ENCODE measurements at places on chromosomes 1 and 21.

DNA sequence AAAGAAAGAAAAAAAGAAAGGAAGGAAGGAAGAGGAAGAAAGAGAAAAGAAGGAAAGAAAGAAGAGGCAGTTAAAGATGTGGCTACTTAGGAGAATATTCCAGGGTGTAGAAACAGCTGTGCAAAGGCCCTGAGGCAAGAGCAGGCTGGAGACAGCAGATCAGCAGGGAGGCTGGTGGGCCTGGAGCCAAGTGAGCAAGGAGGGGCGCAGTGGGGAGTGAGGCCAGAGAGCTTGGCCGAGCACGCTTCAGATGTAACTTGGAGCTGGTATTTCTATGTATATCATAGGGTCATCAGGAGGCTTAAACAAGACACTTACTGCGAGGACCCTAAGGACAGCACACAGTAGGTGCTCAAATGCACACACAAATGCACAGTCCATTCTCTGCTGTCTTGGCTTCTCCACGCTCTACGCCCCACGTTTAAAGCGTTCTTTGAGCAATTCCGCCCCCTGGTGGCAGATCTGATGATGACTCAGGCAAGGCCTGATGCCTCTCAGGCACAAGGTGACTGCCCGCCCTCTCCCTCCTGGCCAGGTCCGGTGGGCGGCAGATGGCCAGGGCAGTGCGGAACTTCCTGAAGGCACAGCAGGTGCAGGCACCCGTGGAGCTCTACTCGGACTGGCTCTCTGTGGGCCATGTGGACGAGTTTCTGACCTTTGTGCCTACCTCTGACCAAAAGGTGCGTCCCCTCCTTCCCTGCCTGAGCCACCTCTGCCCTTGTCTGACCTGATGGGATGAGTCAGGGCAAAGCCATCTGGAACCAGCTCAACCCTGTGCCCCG lies 11.9 kb upstream of the PADI3 start:
- DNase-seq, result peak; percentile 87

DNA sequence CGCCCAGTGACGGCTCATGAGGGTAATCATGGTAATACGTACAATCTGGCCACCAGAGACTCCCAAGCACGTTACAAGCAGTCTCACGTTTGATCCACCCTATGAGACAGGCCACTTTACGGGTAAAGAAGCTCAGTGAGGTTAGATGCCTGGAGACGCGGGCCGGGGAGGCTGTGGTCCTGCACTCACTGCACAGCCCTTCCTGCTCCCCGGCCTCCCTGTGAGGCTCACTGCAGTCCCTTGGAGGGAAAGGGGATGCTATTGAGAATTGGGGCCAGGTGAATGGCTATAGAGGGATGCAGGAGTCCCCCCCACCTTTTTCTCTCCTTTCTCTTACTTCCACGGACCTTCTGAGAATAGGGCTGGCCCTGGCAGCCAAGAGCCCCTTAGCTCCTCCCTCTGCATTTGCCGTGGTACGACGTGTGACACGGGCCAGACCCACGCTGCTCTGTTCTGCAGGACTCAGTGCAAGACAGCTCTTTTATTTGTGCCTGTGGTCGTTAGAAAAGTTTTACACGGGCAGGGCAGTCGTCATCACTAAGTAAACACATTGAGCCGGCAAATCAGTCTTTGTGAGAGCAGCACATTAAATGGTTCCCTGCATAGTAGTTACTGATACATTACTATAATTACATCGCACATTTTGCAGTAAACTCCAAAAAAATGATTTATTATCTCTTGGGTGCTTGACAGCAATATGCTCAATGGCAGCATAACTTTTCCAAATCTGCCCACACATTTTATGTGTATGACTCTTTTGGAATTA lies 18.8 kb downstream of the KIF26B start:
- no peak for DNase-seq

- no peak for DNase-seq
Observed at GRCh38 chr1:40044110-40044509, 3.6 kb downstream of the CAP1 start.

DNA sequence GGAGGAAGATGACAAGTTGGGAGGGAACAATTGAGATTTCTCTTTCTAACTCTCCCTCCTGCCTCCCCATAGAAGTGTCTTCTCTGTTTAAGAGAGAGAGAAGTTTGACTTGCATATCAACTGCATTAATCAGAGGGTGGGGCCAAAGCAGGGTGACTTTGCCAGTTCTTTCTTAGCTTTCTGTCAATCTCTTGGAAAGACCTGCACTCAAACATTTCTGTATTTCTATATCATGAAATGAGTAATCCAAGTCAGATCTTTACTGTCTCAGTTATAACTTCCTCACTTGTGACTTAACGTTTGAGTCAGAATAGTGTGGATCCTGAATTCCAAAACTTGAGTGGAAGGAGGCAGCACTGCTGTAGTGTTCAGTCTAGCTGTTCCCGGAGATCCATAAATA lies 180.8 kb upstream of the KCNK2 start:
- DNase-seq, result no peak

- no peak for DNase-seq
Observed at GRCh38 chr1:2459757-2460156, 16.3 kb upstream of the PLCH2 start.

- no peak for DNase-seq
Observed at GRCh38 chr1:223765036-223765718, 52.8 kb downstream of the CAPN2 start.

GRCh38 chr1:91020486-91020885 lies 1.3 kb downstream of the ZNF644 start:
- DNase-seq, result no peak

GRCh38 chr1:15693371-15693770 lies 9.3 kb downstream of the PLEKHM2 start:
- DNase-seq, result no peak

GRCh38 chr1:204104331-204105130 lies 31.6 kb downstream of the SOX13 start:
- no peak for DNase-seq

GRCh38 chr1:171841931-171842761 lies 848 bp downstream of the DNM3 start:
- DNase-seq, result no peak

Measured in activated T-helper 1 cell treated with anti-CD3 and anti-CD28 coated beads, Interleukin-2, amount 50 U/mL, for 16 hours (primary cell).